ENCODE measurements at places on chromosomes 6 and 20. TPM values are rescaled to one million over a fixed set of nuclear protein-coding genes. Genes with fewer than 3 reads are reported as not detected.
A peak's percentile ranks its signal among the peaks of the same experiment; 100 is the strongest.

- DNase-seq, result peak; percentile 36
- H3K4me1 ChIP-seq, result no peaks in the 10 kb centered on the region
- no peak overlapping the region for H3K27ac ChIP-seq
- H3K36me3 ChIP-seq, result no peaks in the 10 kb centered on the region
- H3K27me3 ChIP-seq, result no peaks in the 10 kb centered on the region
Measured at GRCh38 chr20:41738604-41739206, 120.5 kb upstream of the CHD6 start.

DNA sequence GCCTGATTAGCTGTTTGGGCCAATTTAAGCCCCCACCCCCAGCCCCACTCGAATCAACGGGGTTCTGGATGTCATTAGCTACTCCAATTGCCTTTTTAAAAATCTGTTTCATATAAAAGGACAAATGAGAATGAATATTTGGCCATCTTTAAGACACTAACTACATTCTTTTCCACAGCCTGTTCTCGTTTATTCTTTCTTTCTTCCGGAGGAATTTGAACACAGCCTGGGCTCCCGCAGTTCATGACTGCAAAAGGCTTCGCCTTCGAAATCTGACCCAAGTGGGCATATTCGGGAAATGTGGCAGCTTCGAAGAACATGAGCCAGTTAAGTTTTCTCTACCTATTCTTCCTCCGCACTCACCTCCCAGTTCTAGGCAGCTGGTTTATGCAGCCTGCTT, 49.4 kb upstream of the NFATC2 start:
- H3K27ac ChIP-seq, result no peak overlapping the region
- no peaks in the 10 kb centered on the region for H3K4me1 ChIP-seq
- DNase-seq, result no peak
- H3K36me3 ChIP-seq, result no peaks in the 10 kb centered on the region
- no peak overlapping the region for H3K4me3 ChIP-seq
- no peaks in the 10 kb centered on the region for H3K27me3 ChIP-seq

- no peak overlapping the region for H3K27ac ChIP-seq
- H3K4me1 ChIP-seq, result no peaks in the 10 kb centered on the region
- peaks cover 2% of the 10 kb centered on the region for H3K27me3 ChIP-seq
- H3K4me3 ChIP-seq, result no peak overlapping the region
- no peak for DNase-seq
- H3K36me3 ChIP-seq, result no peaks in the 10 kb centered on the region
Measured at GRCh38 chr20:24181151-24181550, 192.6 kb upstream of the GGTLC1 start.

DNA sequence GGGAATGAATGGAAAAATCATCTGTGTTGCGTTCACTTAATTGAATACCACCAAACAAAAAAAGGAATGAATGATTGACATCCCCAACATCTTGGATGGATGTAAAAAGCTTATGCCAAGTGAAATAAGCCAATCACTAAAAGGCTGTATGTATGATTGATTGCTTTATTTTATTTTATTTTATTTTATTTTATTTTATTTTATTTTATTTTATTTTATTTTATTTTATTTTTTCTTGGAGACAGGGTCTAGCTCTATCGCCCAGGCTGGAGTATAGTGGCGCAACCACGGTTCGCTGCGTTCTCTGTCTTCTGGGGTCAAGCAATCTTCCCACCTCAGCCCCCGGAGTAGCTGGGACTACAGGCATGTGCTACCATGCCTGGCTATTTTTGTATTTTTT, 263.3 kb downstream of the CDKAL1 start:
- H3K36me3 ChIP-seq, result no peaks in the 10 kb centered on the region
- no peak for DNase-seq
- H3K27ac ChIP-seq, result no peak overlapping the region
- H3K27me3 ChIP-seq, result no peaks in the 10 kb centered on the region

DNA sequence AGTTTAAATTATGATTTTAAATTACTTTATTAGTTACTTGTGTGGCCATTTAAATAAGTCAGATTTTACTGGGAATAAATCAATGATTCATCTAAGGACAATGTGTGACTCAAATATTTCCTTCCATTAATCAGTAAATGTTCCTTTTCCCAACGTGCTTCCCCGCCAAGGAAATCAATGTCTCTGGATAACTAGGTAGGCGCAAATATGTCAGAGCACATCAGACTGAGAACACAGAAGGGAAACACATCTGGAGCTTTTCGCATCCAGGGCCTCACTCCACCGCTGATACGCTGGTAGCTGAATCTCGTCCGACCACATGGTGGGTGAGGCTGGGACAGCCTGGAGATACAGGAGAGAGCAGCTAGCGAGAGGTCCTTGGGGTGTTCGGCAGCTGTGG, 56.4 kb upstream of the RPS6KA2 start:
- H3K27me3 ChIP-seq, result no peaks in the 10 kb centered on the region
- no peaks in the 10 kb centered on the region for H3K36me3 ChIP-seq
- DNase-seq, result no peak
- no peak overlapping the region for H3K27ac ChIP-seq
- no peaks in the 10 kb centered on the region for H3K4me1 ChIP-seq
- no peak overlapping the region for H3K4me3 ChIP-seq

GRCh38 chr20:41179961-41180360, 42.6 kb downstream of the PLCG1 start:
- H3K4me3 ChIP-seq, result no peak overlapping the region
- H3K36me3 ChIP-seq, result no peaks in the 10 kb centered on the region
- H3K27ac ChIP-seq, result no peak overlapping the region
- DNase-seq, result no peak
- H3K27me3 ChIP-seq, result no peaks in the 10 kb centered on the region

DNA sequence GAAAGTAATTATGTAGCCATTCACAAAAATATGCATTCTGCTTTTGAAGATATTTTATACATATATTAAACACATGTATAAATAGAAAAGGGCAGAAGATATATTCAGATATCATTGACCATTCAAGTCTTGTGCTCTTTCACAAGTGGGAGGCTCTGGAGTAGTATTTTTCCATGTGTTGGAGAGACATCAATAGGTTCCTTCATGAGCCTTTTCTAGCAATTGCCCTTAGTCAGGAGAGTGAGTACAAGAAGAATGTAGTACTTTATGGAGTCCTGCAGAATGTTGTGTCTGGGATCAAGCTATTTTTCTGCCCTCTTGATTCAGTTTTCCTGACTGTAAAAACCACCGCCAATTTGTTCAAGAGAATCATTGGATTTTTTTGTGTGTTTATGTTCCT, 117.9 kb downstream of the LRRC1 start:
- no peak overlapping the region for H3K4me3 ChIP-seq
- DNase-seq, result no peak
- H3K27me3 ChIP-seq, result no peaks in the 10 kb centered on the region
- H3K36me3 ChIP-seq, result no peaks in the 10 kb centered on the region
- H3K4me1 ChIP-seq, result no peaks in the 10 kb centered on the region

- peak; percentile 80 for DNase-seq
- H3K36me3 ChIP-seq, result peaks cover 8% of the 10 kb centered on the region
- H3K27ac ChIP-seq, result peak overlapping the region; percentile 94
- H3K27me3 ChIP-seq, result no peaks in the 10 kb centered on the region
- peaks cover 73% of the 10 kb centered on the region for H3K4me1 ChIP-seq
- peak overlapping the region; percentile 80 for H3K4me3 ChIP-seq
Measured at GRCh38 chr6:30720738-30721197, 616 bp downstream of the TUBB start.

DNA sequence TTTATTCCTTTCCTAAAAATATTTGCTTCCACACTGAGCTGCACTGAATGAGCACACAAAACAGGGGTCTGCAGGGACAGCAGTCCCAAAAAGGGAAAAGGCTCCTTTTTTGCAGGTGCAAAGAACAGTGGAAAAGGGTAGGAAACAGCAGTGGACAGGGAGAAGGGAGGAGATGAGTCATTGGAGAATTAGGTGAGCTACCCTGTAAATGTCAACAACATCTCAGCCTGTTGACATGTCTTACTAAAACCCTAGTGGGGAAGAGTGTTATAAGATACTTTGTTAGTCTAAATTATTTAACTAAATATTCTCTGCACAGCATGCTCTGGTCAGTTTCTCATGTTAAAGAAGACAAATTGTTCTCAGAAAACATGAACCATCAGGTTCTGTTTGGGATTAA, 151.5 kb upstream of the FBXL4 start:
- no peaks in the 10 kb centered on the region for H3K36me3 ChIP-seq
- no peaks in the 10 kb centered on the region for H3K27me3 ChIP-seq
- no peaks in the 10 kb centered on the region for H3K4me1 ChIP-seq
- no peak for DNase-seq
- H3K27ac ChIP-seq, result no peak overlapping the region

DNA sequence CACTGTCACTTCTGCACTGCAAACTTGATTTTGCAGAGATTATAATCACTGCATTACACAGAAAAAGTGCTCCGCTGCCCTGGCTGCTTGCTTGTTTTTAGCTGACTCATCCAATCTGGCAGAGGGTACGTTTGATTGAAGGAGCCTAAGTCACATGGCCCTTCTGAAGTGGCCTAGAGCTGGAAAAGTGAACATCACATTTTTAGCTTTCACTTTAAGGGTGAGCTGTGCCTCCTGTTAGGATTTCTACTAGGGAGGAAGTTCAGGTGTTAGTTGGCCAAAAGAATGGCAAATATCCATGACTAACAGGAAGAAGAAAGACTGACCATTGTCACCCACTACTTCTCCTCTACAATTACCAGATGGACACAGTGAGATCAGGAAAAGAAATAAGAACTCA, 889.1 kb upstream of the MAP3K7 start:
- DNase-seq, result no peak
- no peaks in the 10 kb centered on the region for H3K4me1 ChIP-seq
- H3K27ac ChIP-seq, result no peak overlapping the region
- no peak overlapping the region for H3K4me3 ChIP-seq
- no peaks in the 10 kb centered on the region for H3K27me3 ChIP-seq
- H3K36me3 ChIP-seq, result no peaks in the 10 kb centered on the region

- H3K27me3 ChIP-seq, result no peaks in the 10 kb centered on the region
- no peak for DNase-seq
- no peaks in the 10 kb centered on the region for H3K4me1 ChIP-seq
- H3K36me3 ChIP-seq, result no peaks in the 10 kb centered on the region
- no peak overlapping the region for H3K27ac ChIP-seq
Measured at GRCh38 chr6:149212892-149213801, 104.4 kb upstream of the TAB2 start.

- no peaks in the 10 kb centered on the region for H3K4me1 ChIP-seq
- H3K4me3 ChIP-seq, result no peak overlapping the region
- no peak overlapping the region for H3K27ac ChIP-seq
- H3K27me3 ChIP-seq, result no peaks in the 10 kb centered on the region
- no peak for DNase-seq
- H3K36me3 ChIP-seq, result no peaks in the 10 kb centered on the region
Measured at GRCh38 chr20:47031004-47031403, 136.4 kb downstream of the EYA2 start.

Gene TMEM217
- 2.1 TPM for total RNA-seq

Gene ARMC2
- 8.0 TPM for total RNA-seq

Gene SLC22A3
- total RNA-seq, result 25.9 TPM
